ENCODE measurements at places on chromosomes 7 and 10.

GRCh38 chr7:130468612-130469011 is 23.3 kb upstream of the MEST start:
- DNase-seq, result no peak

DNA sequence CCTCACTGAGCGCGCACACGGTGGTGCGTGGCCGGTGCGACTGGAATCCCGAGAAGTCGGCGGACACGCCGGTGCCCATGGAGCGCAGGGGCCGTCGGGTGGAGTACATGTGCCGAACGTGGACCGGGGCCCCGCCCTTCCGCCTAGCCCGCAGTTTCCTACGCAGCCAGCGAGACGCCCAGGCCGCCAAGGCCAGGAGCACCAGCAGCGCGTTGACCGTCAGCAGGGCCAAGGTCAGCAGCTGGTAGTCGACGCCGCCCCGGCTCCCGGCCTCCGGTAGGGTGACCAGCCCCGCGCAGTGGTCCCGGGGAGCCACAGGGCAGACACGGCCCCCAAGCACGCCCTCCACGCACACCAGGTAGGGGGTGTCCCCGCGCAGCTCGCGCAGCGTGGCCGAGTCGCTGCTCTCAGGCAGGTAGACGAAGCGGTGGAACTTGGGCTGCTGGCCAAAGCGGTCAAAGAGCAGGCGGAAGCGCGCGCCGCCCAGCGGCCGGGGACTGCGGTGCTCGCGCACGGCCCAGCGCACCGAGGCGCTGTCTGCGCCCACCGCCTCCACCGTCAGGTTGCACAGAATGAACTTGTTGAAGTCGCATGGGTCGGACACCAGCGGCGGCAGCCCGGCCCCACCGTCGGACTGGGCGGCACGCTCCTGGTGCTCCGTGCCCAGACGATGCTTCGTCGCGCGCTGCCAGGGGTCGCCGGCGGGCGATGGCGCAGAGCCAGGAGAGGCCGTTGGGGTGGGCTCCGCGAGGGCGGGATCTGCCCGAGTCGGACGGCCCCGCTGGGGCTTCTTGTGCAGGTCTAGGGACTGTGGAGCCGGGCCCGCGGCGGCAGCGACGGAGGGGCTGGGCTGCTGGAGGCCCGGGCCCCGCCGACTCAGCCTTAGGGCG is 2.2 kb downstream of the TRIL start:
- no peak for DNase-seq

DNA sequence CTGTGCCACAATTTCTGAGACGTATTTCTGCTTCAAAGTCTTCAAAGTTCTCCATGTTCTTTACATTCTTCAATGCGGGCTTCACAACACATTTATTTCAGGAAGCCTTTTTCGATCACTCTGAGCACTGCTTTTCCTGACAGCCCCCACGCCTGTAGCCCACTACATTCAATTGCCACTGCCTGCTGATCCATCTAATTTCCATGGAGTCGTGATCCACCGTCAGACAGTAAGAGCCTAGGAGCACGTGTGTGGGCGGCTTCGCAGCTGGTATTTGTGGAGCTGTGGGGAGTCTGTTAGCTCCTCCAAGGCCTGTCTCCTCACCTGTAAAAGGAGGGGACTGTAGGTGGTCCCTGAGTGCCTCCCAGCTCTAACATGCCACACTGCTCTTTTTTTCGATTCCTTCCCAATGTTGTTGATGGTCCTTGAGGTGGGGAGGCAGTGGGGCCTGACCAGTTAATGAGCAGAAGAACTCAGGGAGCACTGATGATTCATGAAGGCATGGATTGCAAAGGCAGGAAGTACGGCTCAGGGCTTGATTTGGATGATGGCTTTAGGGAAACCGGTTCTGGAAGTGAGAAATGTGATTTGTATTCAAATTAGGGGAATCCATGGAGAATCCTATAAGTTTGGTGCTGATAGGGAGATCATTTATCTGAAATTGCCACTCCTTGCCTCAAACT is 401.1 kb upstream of the PODXL start:
- DNase-seq, result no peak

GRCh38 chr7:57769958-57770357 is 320.0 kb downstream of the ZNF716 start:
- DNase-seq, result no peak

GRCh38 chr7:128003787-128004186 is 27.4 kb downstream of the LRRC4 start:
- no peak for DNase-seq

DNA sequence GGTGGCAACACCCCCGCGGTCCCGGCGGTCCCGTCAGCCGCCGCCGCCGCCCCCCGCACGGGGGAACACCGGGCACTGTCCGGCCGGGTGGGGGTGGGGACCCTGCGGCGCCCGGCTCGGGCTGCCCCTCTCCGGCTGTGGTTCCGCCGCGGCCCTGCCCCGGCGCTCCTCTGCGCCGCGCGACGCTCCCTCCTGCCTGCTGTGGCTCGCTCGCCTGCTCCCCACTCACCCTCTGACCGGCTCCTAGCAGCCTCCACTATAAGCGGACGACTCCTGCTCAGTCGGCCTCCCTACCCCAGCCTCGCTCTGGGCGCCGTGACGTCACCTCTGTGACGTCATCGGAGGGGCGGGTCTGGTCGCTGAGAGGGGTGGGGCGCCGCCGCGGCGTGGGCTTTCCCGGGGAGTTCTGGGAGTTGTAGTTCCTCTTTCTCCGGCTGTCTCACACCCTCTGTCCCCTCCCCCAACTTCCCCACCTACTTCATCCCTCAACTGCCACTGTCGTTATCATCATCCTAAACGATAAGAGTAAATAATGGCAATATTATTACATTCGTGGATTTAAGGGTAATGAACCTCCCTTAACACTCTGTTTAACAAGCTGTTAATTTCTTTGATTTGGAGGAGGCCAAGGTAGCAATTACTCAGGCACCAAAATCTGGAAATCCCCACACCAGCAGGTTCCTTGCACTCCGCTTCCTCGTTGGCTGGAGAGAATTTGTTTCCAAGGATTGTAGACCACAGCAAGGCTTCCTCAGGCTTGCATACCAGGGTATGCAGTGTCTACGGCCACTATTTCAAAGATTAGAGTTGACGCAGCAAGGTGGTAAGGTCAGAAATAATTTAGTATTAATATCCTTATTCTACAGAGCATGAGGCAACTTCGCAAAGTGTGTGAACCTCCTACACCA is at the start of gene UBE2H:
Gene UBE2H (minus strand): TSS at position 308 of the 908 bp plus-strand sequence. CDS start 405 bp downstream, outside the sequence.
- peak; percentile 59 for DNase-seq

DNA sequence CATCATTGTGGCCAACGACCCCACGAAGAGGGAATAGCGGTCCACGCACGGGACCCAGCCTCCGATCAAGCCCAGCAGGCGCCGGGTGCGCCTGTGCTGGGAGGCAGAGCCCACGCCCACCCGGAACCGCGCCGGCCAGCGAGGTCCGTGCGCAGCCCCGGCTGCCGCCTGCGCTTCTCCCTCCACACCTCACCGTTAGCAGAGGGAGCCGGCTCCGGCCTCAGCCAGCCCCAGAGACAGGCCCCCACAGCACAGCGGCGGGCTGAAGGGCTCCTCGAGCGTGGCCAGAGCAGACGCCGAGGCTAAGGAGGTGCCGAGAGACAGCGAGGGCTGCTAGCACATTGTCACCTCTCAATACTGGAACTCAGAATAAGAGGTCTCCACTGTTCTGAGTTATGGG is 3.6 kb downstream of the ITPRID1 start:
- no peak for DNase-seq

DNA sequence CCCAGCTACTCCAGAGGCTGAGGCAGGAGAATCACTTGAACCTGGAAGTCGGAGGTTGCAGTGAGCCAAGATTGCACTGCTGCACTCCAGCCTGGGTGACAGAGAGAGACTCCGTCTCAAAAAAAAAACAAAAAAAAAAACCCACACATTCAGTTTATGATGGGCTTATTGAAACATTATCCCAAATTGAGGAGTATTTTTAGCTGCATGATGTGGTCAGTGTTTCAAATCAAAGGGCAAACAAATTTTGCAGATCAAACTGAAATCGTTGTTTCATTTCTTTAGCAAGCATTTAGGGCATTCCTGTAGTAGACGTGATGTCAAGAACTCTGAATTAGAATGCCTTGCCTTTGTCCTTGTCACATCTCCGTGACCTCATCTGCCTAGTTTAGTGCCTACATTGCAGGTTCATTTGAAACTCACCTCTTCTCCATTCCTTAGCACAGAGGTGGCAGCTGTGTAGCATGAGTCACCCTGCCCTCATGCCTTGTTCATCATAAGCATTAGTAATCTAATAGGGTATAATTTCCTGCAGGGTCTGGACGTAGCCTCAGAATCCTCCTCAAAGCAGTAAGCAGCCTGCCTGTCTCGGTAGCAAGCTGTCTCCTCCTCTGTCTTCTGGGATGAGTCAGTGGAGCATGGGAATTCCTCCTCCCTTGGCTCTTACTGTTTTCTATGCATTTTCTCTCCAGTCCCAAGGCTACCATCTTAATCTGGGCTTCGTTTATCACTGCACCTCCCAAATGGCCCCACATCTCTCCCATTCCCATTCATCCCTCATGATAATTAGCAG is 73.8 kb downstream of the CUL1 start:
- DNase-seq, result no peak

DNA sequence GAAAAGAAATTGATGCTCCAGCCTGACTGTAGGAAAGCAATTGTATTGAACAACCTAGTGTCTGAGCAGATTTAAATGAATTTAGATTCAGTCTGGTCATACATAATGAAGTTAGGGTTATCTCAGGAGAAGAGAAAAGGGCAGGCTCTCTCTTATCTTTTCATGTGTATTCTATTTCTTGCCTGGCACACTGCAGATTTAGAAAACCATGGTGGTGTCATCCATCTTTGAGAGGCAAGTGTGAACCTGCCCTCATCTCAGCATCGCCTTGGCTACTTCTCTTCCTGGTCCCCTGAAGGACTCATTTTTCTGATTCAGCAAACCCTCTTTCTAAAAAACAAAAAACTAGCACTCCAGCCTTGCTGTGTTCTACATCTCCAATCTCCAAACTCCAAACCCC is 137.7 kb downstream of the LRRC4 start:
- no peak for DNase-seq

DNA sequence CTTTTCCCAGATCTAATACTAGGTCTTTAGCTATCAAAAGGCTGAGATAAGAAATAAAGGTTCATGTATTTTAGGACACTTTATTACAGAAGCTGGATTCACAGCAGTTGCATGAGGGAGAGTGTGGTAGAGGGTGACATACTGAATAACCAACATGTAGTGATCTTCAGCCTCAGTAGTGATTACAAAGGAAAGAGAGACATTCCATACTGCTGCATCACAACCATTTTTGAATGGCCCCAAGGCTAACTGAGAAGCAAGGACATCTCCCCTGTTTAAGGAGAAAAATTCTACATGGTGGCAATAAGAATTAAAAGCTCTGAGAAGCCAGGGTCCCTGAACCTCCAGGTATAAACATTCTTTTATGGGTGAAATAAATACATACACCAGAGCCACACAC is 35.3 kb downstream of the COG5 start:
- DNase-seq, result no peak

GRCh38 chr10:106134326-106135000 is 1030.0 kb downstream of the SORCS1 start:
- DNase-seq, result no peak

DNA sequence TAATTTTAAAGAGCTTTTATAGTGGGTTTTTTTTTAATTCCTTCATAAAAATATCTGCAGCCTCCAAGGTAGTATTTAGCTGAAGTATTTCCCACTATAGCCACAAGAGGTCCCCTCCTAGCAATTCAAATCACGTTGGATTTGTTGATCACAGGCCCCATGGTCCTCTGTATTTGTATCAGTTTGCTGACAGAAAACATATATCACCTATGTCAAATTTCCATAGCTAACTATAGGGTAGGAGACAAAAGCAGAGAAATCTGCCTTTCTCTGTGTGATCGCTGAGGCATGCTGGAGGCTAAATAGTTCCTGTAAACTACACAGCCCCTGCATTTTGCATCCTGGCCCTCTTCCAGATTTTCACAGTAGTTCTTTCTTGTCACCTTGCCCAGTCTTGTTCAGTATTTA is 1.7 kb upstream of the CTNNA3 start:
- DNase-seq, result no peak

- DNase-seq, result no peak
These were observed 110.7 kb downstream of the FRMD4A start for GRCh38 chr10:14220026-14220425.

DNA sequence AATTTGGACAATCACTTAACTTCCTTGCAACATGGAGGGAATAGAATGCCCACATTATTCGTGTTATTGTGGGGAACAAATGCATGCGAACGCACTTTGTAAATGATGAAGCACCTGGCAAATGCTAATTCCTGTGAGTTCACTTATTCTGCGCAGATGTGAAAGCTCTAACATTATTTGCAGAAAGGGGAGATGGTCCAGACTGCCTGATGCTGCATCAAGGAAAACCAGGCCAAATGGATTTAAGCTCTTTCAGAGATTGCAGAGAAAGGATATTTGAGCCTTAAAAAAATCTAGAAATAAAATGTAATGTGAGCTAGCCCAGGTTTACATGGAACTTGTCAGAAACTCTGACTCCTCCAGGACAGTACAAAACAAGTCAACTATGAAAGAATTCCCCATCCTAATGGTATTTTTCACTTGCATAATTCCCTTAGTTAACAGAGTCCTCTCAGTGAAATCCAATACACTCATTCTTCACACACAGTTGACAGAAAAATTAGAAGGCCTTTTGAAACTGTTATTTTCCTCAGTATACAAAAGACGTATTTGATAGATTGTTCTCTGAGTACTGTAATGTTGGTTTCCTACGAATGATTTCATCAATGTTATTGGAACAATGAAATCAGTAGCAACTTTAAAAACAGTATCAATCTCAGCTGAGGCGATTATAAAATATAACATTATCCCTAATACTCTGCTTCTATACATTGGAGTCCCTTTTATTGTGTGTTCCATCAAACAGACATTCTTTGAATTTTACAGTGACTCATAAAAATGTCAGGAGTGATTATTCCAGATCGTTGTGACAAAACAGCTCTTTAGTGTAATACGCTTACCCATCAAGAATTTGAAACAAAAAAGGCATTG is 136.3 kb upstream of the ANK3 start:
- no peak for DNase-seq

- DNase-seq, result no peak
These were observed 6.1 kb upstream of the TCAF1 start for GRCh38 chr7:143908120-143908519.

- DNase-seq, result no peak
These were observed 1.0 kb upstream of the CHN2 start for GRCh38 chr7:29193316-29194205.

GRCh38 chr10:126203746-126204145 is 184.5 kb downstream of the ADAM12 start:
- DNase-seq, result no peak

DNA sequence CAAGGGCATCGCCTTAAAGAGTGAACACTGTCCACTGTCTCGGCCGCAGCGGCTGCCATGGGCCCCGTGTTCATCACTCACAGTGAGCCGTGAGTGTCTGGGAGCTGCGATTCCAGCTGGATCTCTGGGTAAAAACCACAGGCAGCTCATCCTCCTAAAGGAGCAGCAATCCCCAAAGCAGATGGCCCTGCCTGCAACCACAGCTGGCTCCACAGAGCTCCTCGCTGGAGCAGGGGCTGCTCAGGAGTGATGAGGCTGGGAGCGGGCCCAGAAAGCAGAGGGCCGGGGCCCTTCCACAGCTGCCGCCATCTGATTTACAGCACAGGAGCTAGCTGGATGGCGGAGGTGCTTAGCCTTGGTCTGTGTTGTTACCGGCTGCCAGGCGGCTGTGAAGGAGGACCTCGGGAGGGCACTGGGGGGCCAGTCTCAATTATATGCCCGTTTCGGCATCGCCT is 6.6 kb upstream of the TMEM184A start:
- no peak for DNase-seq

GRCh38 chr10:103897241-103897774 is 20.7 kb downstream of the STN1 start:
- DNase-seq, result no peak
